ENCODE measurements at places on chromosomes 6 and 20.
A peak's percentile ranks its signal among the peaks of the same experiment; 100 is the strongest.

GRCh38 chr6:90712114-90712513, 125.2 kb upstream of the MAP3K7 start:
- no peak for DNase-seq

DNA sequence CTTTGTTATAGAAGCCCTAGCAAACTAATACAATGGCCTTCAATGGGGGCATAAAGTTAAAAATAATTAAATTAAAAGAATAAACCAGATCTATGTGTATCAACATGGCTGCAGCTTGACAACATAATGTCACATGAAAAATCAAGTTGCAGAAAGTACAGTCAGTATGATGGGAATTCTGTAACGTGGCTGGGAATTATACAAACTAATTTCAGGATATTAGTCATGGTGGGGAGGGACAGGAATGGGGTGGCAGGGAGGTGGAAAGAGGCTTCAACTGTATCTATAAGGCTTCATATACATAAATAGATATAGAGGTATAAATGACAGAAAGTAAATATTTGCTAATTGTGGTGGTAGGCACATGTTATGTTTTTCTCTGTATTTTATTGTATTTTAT, 107.1 kb downstream of the UNC5CL start:
- no peak for DNase-seq

- DNase-seq, result no peak
These were observed 31.5 kb downstream of the SNX5 start for GRCh38 chr20:17936761-17937732.

DNA sequence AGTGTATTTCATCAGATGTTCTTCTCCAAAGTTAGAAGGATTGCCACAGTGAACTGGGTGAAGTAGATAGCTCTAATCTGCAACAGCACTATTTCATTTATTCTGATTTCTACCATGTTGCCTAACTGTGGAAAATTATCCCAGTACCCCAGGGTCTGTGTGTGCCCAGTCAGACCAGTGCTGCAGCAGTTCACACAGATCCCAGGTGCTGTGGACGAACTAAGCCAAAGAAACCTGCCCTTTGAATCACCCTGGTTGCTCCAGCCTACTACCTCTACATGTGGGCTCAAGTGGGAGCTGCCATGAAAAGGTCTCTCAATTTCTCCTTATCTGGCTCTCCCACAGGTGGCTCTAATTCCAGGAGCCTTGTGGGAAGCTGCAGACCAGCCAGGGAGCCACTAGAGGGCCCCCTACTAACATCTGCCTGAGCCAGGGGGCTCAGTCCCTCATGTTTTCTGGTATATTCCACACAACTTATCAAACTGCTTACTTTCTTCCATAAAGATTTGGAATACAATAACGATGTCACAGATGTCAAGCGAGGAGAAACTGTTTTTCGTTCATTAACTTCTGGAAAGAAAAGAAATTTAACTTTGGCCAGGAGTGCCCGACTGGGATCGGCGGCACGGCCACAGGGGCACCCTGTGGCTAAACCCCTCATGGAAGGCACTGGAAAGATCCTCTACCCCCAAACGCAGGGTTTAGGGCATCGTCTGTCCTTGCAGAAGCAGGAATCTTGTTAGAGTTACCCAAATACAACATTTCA, 31.6 kb upstream of the LY86 start:
- DNase-seq, result peak; percentile 36

DNA sequence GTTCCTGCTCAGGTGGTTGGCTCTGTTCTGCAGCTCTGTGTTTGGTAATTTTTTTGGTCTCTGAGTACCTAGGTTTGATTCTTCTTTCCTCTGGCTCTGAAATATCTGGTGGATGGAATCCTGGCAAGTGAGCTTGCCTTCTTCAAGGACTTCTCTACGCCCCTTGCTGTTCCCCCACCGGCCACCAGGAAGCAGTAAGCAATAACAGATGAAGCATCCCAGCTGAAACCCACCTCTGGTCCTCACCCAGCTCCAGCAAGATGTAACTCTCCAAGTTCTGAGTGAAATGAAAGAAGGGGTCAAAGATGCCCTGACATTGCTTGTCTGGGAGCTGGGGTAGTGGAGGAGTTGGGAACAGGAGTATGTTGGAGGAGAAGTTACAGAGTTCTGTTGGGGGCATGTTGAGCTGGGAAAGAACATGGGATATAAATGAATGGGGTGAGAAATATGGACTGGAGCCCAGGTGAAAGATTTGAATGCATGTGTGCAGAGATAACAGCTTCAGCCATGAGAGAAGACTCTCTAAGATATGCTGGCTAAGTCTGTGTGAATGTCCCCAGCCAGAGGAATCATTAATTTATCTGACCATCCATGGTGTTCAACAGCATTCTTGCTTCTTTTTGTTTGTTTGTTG, 51.3 kb upstream of the GLP1R start:
- DNase-seq, result peak; percentile 61

GRCh38 chr6:7137335-7138045, 29.7 kb downstream of the RREB1 start:
- peak; percentile 64 for DNase-seq

GRCh38 chr6:2951728-2952127, 19.6 kb downstream of the SERPINB6 start:
- no peak for DNase-seq

DNA sequence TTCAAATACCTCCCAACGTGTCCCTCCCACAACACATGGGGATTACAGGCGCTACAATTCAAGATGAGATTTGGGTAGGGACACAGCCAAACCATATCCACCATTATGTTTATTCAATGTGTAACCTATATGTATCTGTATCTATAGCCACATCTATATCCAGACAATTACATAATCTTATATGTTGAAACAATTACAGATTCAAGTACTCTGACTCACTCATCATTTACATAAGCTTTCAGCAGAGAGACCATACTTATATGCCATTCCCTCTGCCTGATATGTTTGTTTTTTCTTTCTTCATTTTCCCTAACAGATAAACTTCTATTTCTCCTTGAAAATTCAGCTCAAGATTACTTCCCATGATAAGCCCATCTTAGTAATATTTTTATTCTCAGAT, 163.6 kb downstream of the LAMA2 start:
- no peak for DNase-seq

DNA sequence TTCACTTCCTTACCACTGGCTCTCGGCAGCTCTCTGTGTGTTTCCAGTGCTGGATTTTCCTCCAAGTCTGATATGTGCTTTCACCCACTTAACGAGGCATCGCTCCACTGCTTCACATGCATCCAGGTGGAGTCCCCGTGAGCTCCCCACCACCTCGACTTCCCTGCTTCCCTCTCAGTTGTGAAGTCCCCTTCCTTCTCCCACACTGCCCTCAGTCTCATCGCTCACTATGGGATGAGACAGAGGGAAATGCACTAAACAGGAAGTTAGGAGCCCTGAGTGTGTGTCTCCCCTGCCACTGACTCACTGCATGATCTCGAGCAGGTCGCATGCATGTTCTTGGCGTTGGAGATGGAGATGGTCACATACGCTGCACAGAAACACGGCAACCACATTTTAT, 84.0 kb downstream of the MTHFD1L start:
- no peak for DNase-seq

DNA sequence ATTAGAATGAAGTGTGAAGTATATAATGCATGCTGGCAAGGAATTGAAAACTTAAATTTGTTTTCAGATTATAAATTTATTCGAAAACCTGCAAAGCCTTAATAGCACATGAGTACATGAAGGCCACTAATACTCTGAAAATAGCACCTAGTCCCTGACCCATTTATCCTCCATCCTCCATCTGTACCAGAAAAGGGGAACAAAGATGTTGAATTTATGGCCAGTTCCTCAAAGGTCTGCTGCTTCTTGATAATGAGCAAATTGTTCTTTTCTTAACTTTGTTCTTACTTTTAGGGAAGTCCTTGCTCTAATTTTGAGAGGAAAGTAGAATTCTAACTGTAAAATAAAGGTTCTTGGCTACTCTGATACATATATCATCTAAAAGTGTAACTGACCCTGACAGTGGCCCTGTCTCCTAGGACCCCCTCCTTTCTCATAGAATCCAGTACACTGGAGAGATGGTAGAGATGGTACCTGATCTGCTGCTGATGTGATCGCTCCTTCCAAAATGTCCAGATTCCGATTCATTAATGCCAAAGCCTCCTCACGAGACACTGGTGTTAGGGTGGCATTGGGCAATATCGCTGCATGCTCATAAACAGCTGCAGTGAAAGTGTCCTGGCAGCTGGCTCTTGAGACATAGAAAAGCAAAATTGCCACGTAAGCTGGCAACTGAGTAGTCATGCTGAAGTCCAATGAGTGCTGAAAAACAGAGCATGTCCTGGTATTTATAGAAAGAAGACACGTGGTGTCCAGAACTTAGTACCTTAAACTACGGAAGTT, at the start of gene VNN1:
Gene VNN1, minus strand, starts transcription at position 704 of the 783 bp plus-strand sequence. Its CDS starts 20 bp downstream, at position 684.
- no peak for DNase-seq

- DNase-seq, result peak; percentile 94
These were observed 612.2 kb downstream of the HDGFL1 start for GRCh38 chr6:23181356-23182110.

- no peak for DNase-seq
These were observed 313.2 kb downstream of the HIVEP2 start for GRCh38 chr6:142631517-142632385.

GRCh38 chr20:47142774-47143170, 213.7 kb downstream of the ZMYND8 start:
- no peak for DNase-seq

GRCh38 chr20:2603816-2604505, 48.5 kb upstream of the NOP56 start:
- no peak for DNase-seq

GRCh38 chr6:160041608-160042007, 72.7 kb downstream of the IGF2R start:
- no peak for DNase-seq

DNA sequence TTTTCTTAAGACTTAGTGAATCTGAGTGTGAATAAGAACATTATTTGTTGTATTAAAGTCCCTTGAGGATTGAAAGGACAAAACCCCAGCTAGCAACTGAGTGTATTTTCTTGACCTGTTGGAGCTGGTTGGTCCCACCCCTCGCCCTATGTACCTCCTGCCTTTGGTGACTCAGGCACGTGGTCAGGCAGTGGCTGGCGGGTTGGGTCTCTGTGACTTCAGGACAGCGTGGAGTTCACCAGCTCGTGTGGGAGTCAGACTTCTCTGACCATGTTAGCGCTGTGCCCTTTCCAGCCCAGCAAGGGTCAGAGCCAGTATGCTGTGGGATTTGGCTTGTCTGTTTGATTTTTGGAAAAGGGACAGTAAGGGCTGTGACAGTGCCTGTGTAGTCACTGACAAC, 93.7 kb downstream of the SSR1 start:
- no peak for DNase-seq

GRCh38 chr20:58987790-58988564, 6.9 kb downstream of the NELFCD start:
- DNase-seq, result no peak

GRCh38 chr6:56581296-56581925, 61.3 kb downstream of the DST start:
- DNase-seq, result no peak

GRCh38 chr6:14655201-14656061, 537.9 kb downstream of the CD83 start:
- no peak for DNase-seq

DNA sequence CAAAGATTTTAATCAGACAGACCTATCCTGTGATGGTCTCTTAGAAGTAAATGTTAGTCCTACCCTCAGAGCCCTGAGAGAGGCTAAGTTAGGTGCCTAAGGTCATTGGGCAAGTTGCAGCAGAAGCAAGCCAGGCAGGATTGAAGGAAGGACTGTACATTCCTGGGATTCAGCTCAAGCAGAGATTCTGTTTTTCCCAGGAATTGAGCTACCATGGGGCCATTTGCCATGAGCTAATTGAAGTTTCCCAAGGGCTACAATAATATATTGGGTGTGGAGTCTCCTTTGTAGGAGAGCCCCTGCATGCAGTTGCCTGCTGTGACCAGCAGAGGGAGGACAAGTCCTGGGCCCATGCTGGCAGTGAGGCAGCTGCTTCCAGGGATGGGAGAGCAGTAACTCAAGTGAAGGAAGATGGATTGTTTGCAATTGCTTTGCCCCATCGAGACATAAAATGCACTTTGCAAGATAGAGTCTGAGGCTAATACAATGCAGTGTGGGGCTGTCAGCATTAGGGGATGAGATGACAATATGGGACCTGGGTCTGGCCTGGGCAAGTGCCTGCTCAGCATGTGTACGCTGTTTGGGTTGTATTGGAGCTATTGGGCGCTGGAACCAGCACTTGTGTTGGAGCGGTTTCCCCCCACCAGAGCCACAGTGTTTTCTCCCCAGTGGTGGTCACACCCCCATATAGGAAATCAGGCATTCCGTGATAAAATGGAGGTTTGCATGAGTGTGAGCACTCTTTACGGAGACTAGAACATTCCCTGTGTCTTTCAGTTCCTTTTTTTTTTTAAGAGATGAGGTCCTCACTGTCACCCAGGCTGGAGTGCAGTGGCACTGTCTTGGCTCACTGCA, 27.9 kb downstream of the DNMT3B start:
- DNase-seq, result peak; percentile 81

GRCh38 chr6:41358503-41358902, 23.1 kb downstream of the NCR2 start:
- no peak for DNase-seq

- DNase-seq, result no peak
These were observed 6.1 kb upstream of the AFG1L start for GRCh38 chr6:108288742-108289141.

DNA sequence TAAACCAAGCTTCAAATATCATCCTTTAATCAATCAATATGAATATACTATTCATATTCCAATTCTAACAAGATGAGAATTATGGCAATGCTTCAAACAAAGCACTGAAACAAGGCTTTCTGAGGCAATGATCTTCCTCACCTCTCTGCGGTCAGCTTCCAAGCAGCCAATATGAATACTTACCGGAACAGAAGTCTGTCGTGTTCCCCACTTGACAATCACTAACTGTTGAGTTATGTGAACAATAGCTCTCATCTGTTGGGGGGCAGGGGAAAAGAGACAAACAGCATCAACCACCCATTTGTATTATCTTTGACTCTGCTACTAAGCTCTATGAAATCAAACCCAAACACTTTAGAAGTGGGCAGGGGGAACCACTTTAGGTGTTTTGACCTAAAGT, 4.5 kb downstream of the CD164 start:
- no peak for DNase-seq
